ENCODE measurements at places on chromosomes 3 and 15.

DNA sequence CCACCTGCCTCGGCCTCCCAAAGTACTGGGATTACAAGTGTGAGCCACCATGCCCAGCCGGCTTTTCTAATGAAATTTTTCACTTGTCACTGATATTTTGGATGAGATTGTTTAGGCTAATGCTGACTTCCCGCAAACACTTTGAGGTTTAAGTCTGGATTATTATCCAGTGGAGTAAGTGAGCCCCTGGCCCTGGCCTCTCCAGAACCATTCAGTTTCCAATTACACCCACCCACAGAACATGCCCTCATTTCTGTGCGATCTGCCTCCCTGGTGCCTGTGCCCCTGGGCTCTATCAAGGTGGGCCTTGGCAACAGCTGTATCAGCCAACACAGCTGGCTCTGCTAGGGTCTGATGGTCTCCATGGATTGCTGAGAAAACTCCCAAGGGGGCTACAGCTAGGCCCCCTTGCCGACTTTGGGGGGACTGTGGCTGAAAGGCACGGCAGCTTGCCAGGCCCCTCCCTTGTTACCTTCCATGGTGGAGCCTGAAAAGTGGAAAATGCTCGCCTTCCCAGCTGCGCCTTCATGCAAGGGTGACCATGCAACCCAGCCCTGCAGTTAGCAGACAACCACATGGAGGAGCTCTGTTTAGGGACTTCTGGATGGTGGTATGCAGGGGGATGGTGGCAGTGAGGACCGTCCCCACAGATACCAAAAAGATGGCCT lies 288.9 kb downstream of the FAM43A start:
- no peak for DNase-seq

- DNase-seq, result no peak
Measured at GRCh38 chr15:36232491-36232890, 346.9 kb upstream of the CDIN1 start.

- no peak for DNase-seq
Measured at GRCh38 chr3:170724599-170725280, 138.9 kb upstream of the SLC7A14 start.

GRCh38 chr3:151931171-151931570 lies 57.7 kb downstream of the SUCNR1 start:
- no peak for DNase-seq

GRCh38 chr3:194019398-194020165 lies 116.4 kb upstream of the HES1 start:
- DNase-seq, result no peak

DNA sequence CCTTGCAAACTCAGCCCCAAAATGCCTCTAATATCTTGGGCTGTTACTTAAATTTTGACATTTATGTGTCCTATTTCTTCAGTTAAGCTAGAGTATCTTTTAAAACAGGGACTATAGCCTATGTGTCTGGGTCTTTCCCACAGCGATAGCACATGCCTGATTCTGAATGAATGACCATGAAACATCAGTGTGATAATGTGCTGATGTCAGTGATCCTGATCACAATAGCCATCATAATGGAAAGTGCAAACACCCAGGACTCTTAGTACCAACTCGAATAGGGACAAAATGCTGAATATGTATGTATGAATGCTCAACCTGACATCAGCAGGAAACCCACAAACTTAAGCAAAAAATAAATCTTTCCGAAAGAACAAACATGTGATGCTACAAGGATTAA lies 537.4 kb downstream of the IGSF11 start:
- no peak for DNase-seq

DNA sequence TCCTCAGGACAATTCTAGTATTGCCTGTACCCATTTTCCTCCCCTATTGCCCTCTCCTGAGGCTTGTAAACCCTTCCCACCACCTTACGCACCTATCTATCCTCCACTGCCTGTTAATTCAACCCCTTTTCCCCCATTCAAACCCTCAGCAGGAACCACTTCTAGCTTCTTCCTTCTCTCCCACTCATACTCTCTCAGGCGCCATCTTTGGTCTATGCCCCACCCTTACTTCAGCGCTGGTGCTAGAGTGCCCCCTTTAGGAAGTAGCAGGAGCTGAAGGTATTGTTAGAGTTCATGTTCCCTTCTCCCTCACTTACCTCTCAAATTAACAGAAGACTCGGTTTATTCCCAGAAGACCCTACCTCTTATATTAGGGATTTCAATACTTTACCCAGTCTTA lies 121.8 kb upstream of the NLGN1 start:
- no peak for DNase-seq

DNA sequence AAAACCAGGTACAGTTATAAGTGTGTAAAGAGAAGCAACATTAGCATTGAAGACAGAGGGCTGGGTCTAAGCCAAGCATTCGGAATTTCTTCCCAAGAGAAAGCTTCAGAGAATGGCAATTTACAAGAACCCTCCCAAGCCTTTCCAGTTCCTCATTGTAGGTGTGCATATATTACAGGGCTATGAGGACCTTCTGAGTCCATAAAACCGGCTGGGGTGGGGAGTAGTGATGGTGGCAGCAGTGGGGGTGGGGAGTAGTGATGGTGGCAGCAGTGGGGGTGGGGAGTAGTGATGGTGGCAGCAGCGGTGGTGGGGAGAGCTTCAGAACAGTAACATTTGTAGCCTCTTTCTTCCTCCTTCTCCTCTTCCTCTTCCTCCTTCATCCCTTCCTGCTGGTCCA lies 368.7 kb upstream of the UMPS start:
- no peak for DNase-seq

DNA sequence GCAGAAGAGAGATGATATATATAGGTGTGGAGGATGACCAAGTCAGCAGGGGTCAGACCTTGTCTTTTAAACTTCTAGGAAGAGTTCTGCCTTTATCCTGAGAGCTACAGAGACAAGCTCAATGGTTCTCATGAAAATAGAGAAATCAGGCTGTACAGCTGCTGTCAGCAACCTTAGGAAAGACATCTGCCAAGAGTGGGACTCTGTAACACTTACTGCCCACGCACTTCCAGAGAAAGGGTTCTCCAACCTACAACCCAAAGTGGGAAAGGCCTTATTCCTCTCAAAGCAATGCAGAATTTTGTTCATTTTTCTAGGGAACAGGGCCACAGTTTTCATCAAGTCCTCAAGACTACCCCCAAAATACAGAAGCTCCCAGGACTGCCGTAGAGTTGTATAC lies 138.7 kb downstream of the STT3B start:
- DNase-seq, result no peak

DNA sequence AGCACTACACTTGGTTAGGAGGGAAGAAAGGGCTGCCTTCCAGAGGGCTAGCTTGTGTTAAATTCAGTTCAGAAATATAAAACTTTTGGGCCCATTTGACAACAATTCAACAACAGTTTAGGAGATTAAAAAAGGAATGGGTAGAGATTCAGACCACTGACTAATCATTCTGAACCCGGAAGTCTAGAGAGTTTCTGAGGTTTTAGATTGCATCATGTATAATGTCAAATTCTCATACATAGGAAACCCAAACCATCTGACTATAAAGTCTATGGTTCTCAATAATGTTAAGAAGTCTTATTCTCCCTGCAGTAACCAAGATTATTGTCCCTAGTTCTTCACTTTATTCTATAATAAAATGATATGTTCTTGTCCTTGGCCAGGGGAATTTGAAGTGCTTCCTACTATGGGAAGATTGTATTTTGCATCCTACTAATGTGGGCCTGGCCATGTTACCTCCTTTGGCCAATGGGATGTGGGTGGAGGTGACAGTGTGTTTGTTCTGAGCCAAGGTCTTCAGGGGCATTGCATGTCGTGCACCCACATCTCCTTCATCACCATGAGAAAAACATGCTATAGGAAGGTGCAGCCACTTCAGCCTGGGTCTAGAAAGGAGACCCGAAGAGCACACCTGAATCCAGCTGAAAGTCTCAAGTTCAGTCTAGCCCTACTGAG lies 66.4 kb upstream of the CCNL1 start:
- no peak for DNase-seq

Measured in glomerular endothelial cell (primary cell).